ENCODE measurements at places on chromosomes 2 and 18.

DNA sequence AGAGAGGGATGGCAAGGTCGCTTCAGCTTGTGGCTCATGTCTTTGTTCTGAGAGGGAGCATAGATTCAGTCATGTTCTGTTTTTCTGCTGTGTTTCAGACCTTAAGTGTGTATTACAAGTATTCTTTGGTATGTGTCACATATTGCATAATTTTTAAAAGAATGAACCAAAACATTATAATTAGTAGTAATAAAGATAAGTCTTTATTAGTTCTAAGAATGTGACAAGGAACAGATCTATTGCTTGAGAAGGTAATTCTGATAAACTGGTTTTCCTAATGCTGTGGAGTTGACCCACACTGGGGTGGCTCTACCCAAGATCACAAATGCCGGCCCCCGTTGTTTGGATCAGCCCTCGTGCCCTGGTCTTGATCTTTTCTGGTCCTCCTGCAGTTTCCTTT lies 124.3 kb upstream of the FOSL2 start:
- DNase-seq: no peak

DNA sequence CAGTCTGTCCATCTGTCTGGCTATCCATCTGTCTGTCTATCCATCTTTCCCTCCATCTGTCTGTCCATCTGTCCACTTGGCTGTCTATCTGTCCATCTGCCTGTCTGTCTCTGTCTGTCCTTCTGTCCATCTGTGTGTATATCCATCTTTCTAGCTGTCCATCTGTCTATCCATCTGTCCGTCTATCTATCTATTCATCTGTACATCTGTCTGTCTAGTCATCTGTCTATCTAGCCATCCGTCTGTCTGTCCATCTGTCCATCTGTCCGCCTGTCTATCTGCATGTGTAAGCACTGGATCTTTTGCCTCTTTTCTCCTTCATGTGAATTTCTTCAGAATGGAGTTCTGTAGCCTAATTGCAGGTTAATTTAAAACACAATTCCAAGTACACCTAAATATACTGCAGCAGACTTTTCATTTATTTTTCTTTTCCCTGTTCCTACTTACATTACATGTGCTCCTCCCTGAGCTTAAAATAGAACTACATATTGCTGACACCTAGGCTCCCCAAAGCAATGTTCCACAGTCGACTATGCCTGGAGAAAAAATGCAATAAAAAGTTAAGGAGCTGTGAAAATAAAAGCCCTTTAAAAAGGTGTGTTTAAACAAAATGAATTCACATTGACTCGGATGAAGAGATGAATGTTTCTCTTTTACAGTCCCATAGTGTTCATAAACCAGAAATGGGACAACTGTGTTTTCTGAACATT lies 37.4 kb upstream of the TXNDC2 start:
- no peak for DNase-seq

DNA sequence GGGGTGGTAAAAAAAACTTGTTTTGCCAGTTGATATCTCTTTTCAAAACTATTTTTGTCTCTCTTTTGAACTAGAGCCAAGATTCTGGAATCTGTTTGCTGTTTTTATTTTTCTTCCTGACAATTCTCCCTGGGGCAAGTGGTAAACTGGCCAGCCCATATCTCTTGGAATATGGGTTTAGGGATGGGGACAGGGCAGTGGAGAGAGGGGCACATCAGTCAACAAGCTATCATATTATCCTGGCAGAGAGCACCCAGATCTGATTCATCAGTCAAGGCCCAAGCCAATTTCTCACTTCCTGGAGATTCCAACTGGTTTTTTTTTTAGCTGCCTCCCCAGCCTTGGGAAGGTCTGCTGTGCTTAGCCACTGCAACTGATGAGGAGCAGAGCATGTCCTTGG lies 52.3 kb downstream of the ARHGAP28 start:
- DNase-seq: no peak

- no peak for DNase-seq
Measured at GRCh38 chr2:76569819-76570218, 859.1 kb upstream of the GCFC2 start.

DNA sequence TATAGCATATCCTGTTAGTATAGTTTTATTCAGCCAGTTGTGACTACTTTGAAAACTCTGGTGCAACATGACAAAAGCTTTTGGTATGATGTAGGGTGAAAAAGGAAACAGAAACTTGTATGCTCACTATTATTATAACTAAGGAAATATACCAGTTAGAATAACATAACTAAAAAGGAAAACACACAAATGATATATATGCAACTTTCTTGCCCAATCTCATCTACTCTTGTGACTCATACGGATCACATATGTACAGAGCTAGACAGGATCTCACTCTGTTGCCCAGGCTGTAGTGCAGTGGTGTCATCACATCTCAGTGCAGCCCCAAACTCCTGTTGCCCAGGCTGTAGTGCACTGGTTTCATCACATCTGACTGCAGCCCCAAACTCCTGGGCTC lies 12.4 kb upstream of the TLK1 start:
- no peak for DNase-seq

DNA sequence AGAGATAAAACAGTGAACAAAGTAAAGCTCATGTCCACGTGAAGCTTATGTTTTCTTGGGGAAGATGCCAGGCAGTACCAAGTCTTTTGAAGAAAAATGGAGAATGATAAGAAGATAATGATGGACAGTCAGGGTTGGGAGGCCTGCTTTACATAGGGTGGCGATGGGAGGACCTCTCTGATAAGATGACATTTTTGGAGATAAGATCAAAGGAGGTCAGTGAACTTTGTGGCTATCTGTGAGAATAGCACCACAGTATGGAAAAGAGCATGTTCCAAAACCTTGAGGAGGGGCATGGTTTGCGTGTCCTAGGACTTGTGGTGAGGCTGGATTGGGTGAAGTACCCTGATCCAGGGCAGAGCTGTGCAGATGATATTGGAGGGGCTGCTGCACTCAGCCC lies 461.7 kb upstream of the NRP2 start:
- no peak for DNase-seq

GRCh38 chr2:217928324-217929181 lies 74.2 kb downstream of the TNS1 start:
- no peak for DNase-seq

DNA sequence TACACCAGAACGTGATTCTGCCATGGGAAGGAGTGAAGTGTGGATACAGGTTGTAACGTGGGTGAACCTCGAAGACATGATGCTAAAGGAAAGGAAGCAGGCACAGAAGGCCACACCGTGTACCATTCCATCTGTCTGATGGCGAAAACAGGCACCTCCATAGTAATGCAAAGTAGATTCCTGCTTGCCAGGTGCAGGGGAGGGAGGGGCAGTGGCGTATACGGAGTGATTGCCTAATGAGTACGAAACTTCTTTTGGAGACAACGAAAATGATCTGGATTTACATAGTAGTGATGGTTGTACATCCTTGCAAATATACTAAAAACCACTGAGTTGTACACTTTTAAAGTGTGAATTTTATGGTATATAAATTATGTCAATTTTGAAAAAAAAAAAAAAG lies 106.7 kb downstream of the GBX2 start:
- DNase-seq: no peak

GRCh38 chr2:42923580-42924417 lies 131.4 kb upstream of the HAAO start:
- DNase-seq: no peak

GRCh38 chr2:129112181-129112580 lies 793.5 kb upstream of the HS6ST1 start:
- no peak for DNase-seq

DNA sequence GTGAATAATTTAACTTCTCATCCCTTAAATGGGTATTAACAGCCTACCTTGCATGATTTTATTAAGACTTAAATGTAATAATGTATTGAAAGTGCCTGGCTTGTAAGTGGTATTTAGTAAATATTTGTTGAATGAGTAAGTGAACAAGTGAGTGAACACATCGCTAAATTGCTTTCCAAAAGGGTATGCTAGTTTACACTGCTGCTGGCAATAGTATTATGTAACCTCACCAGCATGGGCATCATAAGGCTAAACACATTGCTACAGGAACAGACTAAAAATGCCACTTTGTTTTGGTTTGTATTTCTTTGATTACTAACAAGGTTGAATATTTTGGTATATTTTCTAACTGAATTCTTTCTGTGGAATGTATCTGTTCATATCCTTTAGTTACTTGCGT lies 9.8 kb downstream of the WDR43 start:
- no peak for DNase-seq

GRCh38 chr18:49726675-49726963 lies 86.7 kb downstream of the ACAA2 start:
- no peak for DNase-seq

- no peak for DNase-seq
Measured at GRCh38 chr2:239353692-239354091, 47.1 kb downstream of the HDAC4 start.
